ENCODE measurements at places on chromosomes 6 and 20.

- peak; percentile 36 for DNase-seq
Observed at GRCh38 chr6:158285656-158286021, 26.6 kb upstream of the TULP4 start.

GRCh38 chr20:33945391-33946081, 48.2 kb upstream of the RALY start:
- DNase-seq = peak; percentile 10

DNA sequence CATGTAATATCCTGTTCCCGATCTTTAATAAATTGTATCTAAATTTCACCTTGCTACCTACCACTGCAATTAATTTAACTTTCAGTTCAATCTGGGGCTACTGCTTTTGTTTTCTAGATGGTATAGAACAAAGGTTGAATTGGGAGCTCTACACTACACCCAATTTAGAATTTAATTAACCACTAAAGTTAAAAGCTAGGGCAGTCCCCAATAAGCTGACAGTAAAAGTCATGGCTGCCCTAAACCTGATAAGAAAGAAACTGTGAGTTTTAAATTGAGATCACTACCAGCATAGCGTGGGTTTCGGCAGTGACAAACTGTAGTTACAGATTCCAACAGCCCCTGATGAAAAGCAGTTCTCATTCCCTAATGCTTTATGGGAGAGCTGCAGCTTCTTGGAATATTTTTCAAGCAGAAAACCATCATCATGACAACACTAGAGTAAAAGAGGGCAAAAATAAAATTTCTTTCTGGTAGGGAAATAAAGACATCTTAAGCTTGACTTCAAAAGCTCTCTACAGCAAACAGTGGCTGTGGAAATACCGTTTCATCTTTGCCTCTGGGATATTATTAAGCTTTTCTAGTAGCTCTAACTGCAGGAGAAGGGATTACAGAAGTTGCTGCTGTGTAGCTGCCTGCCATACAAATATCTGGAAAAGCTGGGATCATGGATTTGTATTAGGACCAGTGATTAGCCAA, 1372.1 kb downstream of the EPHA7 start:
- no peak for DNase-seq

DNA sequence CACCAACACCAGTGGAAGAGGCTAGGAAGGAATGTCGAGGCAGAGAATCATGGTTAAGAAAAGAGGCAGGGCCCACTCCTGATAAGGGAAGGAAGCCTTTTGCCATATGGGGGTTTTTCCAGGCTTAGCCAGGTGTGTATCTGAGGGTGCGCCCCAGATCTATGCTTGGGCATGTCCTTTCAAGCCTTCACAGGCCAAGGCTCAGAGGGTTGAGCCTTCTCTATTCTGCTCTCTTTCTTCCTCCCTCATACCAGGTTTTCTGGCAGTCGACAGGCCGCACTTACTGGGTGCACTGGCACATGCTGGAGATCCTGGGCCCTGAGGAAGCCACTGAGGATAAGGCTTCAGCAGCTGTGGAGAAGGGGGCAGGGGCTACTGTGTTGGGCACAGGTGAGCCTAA, 4.7 kb downstream of the CUL9 start:
- no peak for DNase-seq

GRCh38 chr6:121205569-121205968, 128.7 kb downstream of the TBC1D32 start:
- no peak for DNase-seq

- no peak for DNase-seq
Observed at GRCh38 chr20:571754-572441, 28.3 kb upstream of the CSNK2A1 start.

GRCh38 chr20:32570401-32571190, 14.5 kb downstream of the NOL4L start:
- no peak for DNase-seq

DNA sequence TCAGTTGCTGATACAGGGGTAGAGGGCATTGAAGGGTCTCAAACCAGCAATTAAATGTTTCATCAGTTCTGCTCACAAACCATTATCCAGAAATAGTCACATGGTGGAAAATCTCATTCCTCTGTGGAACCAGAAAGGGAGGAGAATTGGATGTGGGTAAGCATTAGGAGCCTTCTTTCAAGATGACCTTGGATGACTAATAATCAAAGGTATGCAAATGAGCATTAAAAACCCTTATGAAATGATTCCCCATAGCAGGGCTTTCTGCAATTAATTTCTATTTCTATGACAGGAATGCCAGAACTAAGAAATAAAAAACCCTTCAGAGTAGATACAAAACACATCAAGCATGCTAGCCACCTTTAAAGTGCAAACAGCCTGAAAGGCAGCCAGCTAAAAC, 37.4 kb upstream of the HCRTR2 start:
- DNase-seq = no peak

DNA sequence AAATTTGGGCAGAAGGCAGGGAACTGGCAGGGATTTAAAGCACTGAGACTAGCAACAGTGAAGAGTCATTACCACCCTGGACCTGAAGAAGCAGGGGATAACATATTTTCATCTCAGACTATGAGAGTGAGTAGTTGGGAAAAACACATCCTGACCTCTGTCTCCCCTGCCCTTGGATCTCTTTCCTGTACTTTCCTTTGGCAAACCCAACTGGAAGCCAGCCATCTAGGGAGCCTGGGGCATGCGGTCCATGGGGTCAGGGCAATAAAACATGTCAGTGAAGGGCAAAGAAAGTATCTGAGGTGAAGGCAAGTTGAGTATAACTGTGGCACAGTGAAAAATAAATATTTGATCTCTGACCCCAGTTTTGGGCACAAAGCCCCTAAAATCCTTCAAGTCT, 698.2 kb downstream of the DOK5 start:
- no peak for DNase-seq

DNA sequence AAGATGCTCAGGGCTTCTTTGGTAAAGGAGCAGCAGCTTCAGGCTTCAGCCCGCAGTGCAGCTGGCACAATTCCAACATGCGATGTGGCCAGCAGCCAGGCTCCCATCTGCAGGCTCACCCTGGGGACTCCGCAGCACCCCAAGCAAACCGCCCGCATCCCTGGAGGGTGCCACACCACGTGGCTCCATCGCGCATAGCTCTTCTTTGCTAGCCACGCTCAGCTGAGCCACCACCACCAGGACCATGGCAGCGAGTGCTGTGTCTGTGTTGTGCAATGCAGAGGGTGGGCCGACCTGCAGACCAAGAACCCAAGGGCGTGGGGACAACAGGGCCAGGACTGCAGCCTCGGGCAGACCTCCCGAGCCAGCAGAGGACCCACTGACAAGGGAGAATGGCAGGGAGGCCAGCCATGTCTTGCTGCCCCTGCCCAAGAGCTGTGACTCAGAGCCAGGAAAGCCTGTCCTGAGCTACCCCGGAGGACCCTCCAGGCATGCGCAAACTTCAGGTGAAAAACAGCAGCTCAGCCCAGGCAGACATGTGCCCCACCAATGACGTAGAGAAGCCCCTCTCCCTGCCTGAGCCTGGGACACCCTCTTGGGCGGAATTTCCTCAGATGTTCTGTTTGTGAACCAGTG, 87.8 kb downstream of the GINS1 start:
- DNase-seq = no peak

DNA sequence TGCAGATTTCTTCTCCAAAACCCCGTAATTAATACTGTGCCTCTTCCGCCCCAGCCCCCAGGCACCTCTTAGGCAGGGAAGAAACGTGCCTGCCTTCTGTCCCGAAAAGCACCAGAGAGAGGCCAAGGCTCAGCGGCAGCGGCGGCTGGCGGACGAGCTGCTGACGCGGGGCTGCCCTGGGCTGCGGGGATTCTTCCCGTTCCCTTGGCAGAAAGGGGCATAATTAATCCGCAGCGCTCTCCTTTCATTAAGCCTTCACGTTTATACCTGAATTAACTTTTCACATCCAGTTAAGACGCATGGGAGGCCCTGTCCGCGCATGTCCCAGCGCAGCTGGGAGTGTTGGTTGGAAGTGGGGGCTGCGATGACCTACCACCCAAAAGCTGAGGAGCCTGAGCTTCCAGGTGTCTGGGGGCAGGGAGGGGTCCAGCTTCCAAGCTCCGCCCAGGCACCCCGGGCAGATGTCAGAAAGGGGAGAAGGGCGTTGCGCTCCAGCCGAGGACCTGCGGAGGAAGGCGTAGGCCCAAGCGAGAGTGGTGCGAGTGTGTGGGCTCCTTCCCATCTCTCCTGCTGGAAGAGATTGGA, 167.4 kb upstream of the LRFN2 start:
- DNase-seq = no peak

All from substantia nigra (tissue), 51 donors.